ENCODE measurements at places on chromosomes 3 and 15.

DNA sequence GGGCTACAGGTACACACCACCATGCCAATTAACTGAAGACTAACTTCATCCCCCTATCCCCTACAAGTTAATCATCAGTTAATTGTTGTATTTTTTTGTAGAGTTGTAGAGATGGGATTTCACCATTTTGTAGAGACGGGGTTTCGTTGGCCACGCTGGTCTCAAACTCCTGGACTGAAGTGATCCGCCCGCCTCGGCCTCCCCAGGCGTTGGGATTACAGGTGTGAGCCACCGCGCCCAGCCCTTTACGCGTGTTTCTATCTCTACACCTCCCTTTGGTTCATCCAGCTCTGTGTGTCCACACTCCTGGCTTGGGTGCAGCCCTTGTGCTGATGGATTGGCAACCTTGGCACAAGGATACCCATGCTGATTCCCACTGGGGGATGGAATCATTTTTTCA lies 258.8 kb downstream of the FAM43A start:
- DNase-seq = no peak

GRCh38 chr15:75553659-75554058 lies 25.5 kb downstream of the PTPN9 start:
- no peak for DNase-seq

GRCh38 chr3:126521122-126521891 lies 2.6 kb upstream of the CHST13 start:
- no peak for DNase-seq

GRCh38 chr15:78810362-78811123 lies 721 bp downstream of the ADAMTS7 start:
- DNase-seq = peak; percentile 57

GRCh38 chr3:17882981-17883380 lies 140.6 kb upstream of the TBC1D5 start:
- DNase-seq = no peak

DNA sequence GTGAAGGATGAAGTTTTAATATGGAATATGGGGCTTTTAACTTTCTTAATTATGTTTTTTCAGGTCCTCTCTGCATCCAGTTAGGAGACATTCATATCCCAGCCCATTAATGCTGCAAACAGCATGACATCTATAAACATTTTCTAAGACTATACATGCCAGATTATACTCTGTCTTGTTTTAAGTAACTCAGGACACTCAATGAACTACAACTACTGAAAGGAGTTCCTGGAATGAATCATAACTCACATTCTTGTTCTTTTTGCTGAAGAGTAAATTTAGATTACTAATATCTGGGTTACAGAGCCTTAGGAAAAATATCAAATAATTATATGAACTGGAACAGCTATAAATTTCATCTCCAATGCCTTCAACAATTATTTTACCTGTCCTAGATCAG lies 167.4 kb downstream of the STAG1 start:
- DNase-seq = no peak

GRCh38 chr3:144763878-144764454 lies 792.3 kb downstream of the DIPK2A start:
- no peak for DNase-seq

DNA sequence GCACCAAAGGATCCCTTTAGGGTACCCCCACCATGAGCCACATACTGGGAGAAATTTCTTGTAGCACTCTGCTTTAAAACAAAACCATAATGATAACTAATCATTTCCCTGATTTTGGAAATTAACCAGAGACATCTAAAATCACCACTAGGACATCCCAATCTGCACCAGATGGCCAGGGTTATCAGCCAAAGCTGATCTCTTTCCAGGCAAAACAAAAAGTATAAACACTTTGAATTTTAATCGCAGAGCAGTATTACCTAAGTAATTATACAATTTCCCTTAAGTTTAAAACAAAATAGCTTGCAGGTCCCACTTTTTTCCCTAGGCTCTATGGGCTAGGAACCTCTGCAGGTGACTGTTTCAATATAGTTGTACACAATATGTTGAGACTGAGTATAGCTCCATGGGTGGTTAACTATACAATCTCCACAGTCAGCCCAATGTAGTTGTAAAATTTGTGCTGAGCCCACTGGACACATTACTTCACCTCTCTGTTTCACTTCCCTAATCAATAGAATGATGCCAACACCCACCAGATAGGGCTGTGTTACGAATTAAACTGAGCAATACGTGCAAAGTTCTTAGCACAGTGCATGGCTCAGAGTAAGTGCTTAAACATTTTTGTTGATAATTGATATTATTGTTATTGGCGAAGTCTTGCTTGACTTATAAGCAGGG lies 629 bp upstream of the NOX5 start:
- DNase-seq = no peak

- DNase-seq = peak; percentile 57
Observed at GRCh38 chr15:78438619-78439285, 736 bp downstream of the IREB2 start.

GRCh38 chr3:71640331-71640983 lies 56.9 kb upstream of the FOXP1 start:
- DNase-seq = no peak

- no peak for DNase-seq
Observed at GRCh38 chr15:37372064-37372463, 271.7 kb upstream of the MEIS2 start.

DNA sequence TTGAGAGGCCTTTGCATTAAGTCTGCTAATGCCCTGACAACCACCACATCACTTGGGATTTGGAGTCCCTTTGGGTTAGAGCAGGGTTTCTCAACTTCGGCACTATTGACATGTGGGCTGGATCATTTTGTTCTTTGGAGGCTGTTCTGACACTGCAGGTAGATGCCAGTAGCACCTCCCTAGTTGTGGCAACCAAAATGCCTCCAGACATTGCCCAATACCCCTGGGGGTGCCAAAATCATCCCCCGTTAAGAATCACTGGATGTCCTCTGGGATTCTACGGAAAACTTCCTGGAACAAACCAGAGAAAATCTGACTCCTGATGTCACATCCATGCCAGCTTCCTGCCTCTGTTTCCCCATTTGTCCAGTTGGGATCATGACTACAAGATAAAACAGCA lies 37.2 kb upstream of the BLM start:
- DNase-seq = no peak

- no peak for DNase-seq
Observed at GRCh38 chr3:132972333-132972732, 65.9 kb upstream of the TMEM108 start.

DNA sequence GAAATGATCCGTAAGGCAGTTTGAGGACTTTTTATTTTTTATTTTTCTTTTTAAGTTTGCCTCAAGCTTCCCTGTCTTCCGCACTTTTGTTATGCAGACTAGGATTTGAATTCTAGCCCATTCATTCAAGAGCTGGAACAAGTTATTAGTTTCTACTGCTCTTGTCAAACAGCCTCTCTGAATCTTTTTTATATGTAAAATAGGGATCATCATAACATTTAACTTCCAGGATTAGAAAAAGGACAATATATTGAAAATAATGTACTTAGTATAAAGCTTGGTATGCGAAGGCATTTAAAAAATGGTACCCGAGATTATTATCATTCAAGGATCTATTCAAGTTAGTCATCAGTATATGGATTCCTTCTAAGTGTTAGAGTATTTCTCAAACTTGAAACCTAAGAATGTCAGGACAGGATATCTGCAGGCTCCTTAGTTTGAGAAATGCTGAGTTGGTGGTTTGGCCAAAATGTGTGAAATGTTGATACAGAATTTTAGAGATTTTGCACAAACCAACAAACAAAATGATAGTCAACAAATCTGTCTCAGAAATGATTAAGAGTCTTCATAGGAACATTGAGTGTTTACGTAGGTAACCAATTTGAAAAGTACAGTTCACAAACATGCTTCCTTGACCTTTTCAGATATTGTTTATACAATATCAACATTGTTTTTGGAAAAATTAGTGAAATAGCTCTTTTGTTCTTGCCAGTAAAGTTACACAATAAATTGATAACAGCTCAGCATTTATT lies 40.5 kb upstream of the IGSF10 start:
- no peak for DNase-seq

GRCh38 chr3:177652556-177653291 lies 455.4 kb upstream of the TBL1XR1 start:
- no peak for DNase-seq

GRCh38 chr15:32053719-32054118 lies 23.4 kb downstream of the CHRNA7 start:
- no peak for DNase-seq

GRCh38 chr3:48347500-48347899 lies 14.0 kb upstream of the SPINK8 start:
- DNase-seq = no peak

DNA sequence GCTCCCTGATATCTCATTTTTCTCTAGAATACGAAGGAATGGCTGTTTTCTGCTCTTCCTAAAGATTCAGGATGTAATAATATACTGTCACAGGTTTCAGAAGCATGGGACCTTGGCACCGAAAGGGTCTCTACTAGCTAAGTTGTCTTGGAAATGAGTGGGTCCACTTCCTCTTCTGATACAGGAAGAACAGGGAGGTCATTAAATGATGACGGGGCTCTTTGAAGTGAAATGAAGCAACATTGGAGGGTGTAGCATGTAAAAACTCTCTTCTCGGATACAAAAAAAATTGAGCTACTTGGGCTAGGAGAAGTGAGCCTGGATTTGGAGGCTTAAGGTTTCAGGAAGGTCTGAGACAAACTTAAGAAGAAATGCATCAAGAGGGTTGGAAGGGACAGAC lies 349.8 kb upstream of the TPRG1 start:
- no peak for DNase-seq

DNA sequence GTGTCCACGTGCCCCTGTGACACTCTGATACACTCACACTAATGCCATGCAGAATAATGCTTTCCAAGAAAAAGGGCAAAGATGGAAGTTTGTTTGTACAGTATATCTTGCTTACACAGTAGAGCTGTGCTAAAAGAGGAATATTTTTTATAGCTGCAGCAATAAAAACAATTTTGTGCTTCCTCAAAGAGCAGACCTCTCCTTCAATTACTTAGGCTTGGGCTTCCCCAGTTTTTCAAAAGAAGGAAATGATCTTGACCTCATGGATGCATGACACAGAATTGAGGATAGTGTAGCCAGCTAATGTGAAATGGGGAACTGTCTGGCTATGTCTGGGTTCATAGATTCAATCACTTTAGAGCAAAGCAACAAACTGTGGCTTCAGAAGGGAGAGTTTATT lies 137.4 kb downstream of the STT3B start:
- no peak for DNase-seq

DNA sequence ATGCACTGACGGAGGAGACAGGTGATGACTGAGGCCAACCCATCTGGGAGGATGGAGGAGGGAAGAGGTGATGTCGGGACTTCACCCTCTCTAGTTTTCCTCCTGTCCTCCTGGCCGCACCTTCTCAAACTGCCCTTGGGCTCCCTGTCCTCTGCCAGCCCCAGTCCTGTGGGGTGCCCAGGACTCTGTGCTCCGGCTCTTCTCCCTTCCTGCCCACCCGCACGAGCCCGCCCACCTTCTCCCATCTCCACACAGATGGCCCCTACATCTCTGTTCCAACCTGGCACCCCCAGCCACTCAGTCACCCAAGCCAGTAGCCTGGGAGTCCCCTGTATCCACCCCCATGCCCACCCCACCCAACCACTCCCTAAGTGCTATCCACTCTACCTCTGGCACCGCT lies 206.7 kb upstream of the LINGO1 start:
- no peak for DNase-seq

GRCh38 chr3:141091426-141091825 lies 40.3 kb downstream of the SPSB4 start:
- DNase-seq = no peak

DNA sequence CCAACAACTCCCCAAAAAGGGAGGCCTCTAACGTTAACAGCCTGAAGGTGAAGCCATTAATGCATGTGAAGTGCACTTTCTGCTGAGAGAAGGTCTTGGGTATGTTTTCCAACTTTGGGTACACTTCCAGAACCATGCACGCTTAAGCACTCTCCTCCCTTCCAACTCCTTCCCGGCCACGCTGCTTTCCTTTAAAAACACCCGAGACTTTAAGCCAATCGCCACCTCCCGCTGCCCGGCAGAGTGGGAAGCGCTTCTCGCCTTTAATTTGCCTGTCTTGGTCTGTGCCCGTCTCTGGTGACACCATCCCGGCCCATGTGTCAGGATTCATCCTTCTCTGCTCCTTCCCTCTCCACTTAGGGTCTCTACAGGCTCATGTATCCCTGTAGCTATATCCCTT lies 35.3 kb downstream of the ITGB5 start:
- no peak for DNase-seq

DNA sequence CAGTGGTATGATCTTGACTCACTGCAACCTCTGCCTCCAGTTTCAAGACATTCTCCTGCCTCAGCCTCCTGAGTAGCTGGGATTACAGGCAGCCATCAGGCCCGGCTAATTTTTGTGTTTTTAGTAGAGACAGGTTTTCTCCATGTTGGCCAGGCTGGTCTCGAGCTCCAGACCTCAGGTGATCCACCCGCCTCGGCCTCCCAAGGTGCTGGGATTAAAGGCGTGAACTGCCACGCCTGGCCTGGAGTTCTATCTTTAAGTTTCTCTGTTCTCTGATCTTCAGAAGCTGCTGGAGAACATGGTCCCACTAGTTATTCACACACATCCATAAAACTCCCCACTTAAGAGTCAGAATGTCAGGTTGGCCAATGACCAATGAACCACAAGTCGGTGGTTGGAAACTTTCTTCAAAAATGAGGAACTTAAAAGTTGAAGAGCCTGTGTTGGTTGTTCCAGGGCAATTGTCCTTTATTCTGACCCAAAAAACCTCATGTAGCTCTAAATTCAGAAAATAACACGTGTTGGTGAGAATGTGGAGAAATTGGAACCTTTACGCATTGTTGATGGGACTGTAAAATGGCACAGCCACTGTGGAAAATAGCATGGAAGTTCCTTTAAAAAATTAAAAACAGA lies 55.9 kb upstream of the PIK3CB start:
- DNase-seq = no peak

DNA sequence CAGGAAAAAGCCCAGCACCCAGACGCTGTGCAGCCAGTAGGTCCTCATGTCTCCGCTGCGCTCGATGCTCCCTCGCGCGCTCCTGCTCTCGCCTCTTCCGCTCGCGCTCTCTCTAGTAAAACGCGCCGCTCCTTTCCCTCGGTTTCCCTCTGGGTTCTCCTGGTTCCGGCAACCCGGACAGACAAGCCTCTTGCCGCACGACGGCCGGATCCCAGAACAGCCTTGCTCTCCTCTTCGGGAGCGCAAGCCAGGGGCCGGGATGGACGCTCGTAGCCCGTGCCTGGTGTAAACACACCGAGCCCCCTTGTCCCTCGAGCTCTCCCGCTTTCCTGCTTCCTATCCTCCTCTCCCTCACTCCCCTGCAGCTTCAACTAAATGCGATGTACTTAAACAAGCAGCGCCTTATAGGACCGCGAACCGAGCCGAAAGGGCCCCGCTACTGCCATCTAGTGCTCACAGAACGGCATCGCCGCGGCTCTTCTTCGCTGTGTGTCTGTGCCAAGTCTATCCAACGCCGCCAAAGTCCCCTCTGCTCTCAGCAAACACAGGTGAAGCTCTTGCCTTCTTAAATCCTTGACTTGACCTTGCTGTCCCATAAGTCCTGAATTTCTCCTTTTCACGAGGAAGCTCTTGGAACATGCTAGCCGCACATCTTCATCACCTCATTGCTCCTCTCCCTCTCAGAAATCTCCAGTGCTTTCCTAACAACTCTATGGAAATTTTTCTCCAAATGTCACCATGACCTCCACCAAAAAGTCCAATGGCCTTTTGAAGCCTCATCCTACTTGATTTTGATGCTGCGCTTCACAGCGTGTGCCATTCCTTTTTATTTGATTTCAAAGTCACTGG lies 1037.2 kb downstream of the IGSF11 start:
- peak; percentile 87 for DNase-seq
